Fibroblast of skin of right biceps (primary cell): ENCODE measurements at places on chromosomes 1 and 21.

DNA sequence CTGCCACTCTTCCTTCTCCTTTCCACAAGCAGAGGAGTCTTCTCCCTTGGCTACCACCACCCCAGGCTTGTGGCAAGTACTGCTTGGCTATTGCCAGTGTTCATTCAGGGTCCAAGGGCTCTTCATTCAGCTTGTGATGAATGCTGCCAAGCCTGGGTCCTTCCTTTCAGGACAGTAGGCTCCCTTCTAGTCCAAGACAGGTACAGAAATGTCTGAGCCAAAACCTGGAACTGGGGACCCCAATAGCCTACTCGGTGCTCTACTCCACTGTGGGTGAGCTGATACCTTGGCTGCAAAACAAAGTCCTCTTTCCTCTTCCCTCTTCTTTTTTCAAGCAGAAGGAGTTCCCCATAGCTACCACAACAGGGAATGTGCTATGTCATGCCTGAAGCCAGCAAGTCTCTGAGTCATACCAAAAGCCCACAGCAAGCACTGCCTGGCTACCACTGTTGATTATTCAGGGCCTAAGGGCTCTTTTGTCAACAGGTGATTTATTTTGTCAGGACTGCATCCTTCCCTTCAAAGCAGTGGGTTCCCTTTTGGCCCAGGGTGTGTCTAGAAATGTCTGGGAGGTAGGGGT is 268.9 kb downstream of the HHAT start:
- DNase-seq, result peak; percentile 96

GRCh38 chr1:185132534-185132933 is 24.2 kb downstream of the TRMT1L start:
- DNase-seq, result no peak

- peak; percentile 36 for DNase-seq
Observed at GRCh38 chr1:110513511-110513910, 5.5 kb downstream of the KCNA10 start.

DNA sequence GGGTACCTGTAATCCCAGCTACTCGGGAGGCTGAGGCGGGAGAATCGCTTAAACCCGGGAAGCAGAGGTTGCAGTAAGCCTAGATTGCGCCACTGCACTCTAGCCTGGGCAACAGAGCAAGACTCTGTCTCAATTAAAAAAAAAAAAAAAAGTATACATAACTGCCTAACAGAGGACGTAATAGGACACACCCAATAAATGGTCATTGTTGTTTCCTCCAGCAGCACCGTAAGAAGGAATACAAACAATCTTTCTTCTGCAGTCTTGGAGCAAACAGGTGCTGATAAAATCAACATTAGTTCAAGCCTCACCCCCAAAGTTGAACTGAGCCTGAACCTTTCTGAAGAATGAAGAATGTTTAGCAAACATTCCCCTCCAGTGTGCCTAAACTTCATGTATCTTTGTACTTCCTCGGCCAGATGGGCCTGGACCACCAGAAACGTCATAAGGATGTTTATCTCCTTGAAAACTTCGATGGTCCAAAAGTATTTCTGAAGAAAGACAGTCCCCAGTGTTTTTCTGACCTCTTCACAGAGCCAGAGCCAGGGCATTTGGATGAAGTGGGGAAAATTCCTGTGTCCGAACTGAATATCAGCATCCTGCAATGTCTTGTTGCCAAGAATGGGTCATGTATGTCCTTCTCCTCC is 136.8 kb upstream of the F3 start:
- DNase-seq, result no peak

DNA sequence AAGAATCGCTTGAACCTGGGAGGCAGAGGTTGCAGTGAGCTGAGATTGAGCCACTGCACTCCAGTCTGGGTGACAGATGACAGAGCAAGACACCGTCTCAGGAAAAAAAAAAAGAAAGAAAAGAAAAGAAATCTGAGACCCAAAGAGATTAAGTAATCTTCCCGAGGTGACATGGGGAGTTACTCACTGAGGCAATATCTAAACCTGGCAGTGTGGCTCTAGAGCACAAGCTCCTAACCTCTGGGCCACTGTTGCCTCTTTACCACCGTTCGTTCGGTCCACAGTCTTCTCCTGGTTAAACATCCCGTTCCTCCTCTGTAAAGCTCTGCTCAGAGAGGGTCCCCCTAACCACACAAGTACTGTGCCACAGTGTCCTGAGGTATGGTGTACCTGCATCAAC is 1.5 kb downstream of the HMGCL start:
- DNase-seq, result no peak

GRCh38 chr1:32208891-32209328 is at the start of gene DCDC2B:
Gene DCDC2B (plus strand): TSS chr1:32209089. CDS start chr1:32209094, 5 bp downstream.
- peak; percentile 36 for DNase-seq

DNA sequence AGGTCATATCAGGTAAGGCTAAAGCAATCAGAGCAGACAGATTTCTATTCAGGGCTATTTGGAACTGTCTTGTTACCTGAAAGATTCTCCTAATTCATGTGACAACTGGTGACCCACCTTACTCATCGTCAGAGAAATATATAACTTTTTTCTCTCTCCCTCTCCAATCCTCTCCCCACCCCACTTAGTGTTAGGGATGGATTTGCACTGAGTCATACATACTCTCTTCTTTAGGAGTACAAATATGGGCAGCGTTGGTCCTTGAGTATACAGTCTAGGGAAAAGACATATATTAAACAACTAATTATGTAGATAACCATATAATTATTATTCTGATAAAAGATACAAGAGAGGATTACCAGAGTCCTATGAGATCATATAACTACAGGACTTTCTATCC is 246.3 kb downstream of the HHIPL2 start:
- peak; percentile 52 for DNase-seq
